Nephron progenitor cell (in vitro differentiated cells): ENCODE measurements at places on chromosomes 16 and 17.

- DNase-seq, result no peak
These were observed 28.2 kb downstream of the ORC6 start for GRCh38 chr16:46717692-46718091.

GRCh38 chr16:31265329-31266245 lies 5.8 kb downstream of the ITGAM start:
- no peak for DNase-seq

- no peak for DNase-seq
These were observed 33.1 kb downstream of the ARL4D start for GRCh38 chr17:43431714-43432523.

- no peak for DNase-seq
These were observed 69.2 kb downstream of the MAP2K4 start for GRCh38 chr17:12089809-12090384.

DNA sequence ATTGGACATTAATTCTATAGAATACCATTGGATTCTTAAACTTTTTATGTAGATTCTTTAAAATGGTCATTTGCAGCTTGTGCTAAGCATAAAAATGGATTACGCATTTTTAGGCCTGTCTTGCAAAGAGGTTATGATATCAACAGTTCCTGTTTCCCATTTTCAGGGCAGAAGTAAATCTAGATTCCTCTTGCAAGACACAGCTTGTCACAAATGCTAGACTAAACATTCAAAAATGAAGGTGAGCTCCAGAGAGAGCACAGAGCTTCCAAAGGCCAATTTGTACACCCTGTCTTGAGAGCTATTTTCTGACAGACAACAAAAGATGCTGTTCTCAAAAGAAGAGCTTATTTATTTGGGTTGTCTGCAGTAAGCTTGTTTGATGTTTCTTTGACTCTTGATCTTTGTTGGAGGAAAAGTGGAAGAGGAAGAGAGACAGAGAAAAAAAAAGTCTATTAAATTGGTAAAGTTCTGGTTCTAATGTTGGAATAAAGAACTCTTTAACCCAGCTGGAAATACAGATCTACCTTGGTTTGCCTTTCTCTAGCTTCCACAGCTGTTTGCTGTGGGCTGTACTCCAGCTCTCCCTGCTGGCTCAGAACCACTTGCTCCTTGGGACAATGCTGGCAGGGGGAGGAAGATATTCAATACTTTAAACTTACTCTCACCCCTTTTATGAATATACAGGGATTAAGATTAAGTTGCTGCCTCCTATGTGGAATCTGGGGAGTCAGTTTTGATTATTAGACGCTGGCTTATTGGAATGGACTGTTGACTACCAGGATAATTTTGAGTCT lies 651.8 kb downstream of the CDH11 start:
- no peak for DNase-seq

DNA sequence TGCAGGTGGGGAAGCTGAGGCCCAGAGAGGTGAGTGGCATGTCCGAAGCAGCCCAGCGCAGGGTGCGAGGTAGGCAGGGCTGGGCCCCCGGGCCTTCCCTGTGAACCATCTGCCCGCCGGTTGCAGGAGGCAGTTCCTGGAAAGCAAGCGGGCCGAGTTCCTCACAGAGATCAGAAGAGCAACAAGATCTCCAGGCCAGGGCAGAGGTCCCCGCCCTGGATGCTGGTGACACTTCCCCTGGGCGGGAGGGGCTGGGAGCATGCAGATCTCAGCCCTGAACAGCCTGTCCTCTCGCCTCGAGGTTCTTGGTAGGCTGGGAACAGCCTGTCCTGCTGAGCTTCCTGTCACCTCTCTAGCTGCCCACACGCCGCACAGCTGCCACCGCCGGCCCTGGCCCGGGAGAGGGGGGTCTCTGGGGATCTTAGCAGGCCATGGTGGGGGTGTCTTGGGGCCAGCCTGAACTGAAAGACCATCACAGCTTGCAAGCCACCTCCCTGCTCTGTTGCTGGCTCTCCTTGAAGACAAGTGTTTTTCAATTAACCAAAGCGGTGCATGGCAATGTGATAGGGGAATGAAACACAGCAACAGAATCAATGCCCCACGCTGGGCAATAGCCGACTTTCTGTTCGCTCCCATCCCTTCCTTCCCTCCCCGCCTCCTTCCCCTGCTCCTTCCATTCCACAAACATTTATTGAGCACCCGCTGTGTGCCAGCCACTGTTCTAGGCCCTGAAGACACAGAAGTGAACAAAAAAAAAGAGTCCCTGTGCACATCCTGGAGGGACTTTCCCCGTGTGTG lies 31.7 kb downstream of the SOCS1 start:
- peak; percentile 66 for DNase-seq

DNA sequence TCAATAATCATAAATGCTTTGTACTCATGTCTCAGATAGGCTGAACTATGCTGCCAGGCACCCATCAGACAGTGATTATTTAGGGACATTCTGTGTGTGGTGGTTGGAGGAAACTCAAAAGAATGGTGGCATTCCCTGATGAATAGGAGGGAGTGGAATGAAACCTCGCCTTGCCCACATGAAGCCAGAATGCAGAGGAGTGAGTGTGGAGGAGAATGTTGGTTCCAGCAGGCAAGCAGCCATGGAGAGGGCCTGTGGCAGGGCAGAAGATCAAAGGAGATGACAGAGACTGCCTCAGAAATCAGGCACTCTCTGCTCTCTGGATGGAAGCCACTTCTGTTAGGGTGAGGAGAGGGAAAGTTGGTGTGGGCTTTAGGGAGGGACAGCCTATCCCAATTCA lies 22.5 kb downstream of the KCTD19 start:
- no peak for DNase-seq

GRCh38 chr16:28277537-28278388 lies 14.6 kb upstream of the SBK1 start:
- peak; percentile 92 for DNase-seq

DNA sequence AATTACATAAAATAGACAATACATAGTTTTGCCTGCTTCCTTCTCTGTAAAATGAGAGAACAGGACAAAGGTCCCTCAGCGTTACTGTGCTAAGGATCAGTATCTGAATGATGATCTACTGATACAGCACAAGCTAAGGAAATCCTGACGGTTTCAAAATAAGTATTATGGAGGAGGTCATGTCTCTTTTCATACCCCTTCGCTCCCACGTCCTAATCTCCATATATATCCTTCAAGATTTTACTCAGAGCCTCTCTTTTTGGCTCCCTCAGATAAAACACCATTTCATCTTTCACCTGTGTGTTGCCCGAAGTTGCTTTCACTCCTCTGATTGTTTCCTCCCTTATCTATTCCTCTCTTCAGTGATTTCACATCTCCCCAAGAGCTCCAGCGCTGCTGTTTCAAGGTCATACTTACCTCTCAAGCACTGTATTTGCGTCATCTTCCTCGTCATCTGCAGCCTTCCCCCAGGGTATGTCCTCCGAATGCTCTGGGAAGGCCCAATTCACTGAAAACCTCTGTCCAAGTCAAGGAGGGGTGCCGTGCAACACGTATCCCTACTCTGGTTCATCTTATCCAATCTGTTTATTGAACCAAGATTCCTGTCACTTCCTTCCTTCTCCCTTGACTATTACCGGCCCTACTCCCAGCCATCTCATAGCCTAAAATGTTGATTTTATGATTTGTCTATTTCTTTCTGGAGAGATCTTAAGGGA lies 1.2 kb upstream of the BLTP2 start:
- DNase-seq, result no peak

DNA sequence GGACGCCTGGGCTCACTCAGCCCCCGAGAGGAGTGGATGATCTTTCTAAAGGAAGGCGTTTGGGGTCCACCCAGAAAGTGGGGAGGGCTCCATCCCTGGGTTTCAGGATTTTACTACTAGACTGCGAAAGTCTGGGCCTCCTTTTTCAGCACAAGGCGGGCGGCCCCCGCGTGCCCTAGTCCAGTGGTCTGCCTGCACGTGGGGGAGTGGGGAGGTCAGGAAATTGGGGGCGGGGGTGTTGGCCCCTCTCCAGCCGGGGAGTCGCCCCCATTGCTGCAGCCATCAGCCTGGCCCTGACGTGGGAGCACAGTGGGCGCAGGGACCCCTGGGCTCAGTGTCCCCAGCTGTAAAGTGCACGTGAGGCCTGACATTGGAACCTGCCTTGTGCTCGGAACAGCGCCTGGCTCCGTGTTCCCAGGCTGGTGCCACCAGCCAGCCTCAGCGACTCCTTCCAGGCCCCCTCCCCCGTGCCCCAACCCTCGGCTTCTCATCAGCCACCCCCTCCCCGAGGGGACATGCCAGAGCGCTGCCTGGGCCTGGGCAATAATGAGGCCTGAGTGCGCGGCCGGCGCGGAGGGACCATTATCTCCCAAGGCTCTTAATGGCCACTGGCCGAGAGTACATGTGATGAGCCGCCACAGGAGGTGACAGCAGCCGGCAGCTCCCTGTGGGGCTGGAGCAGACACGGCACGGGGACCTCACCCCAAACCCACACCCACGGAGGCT lies 2.4 kb upstream of the C1QTNF8 start:
- DNase-seq, result no peak
